ENCODE measurements at places on chromosomes 1 and 21.

DNA sequence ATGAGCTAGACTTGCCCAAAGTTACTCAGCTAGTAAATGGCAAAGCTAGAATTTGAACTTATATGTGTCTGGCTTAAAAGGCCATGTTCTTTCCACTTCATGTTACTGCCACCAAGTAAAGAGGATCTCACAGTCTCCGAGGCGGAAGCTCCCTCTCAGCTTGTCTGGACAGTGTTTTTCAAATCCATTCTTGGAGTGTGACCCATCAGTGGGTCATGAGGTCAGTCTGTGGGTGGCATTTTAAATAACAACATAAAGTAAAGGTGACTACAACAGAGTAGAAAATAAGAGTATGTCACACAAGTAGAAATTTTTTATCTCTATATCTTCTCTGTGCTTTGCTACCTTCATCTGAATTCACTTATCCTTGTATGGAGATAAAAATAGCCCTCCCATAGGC lies 3.2 kb upstream of the HMGB4 start:
- DNase-seq, result no peak

DNA sequence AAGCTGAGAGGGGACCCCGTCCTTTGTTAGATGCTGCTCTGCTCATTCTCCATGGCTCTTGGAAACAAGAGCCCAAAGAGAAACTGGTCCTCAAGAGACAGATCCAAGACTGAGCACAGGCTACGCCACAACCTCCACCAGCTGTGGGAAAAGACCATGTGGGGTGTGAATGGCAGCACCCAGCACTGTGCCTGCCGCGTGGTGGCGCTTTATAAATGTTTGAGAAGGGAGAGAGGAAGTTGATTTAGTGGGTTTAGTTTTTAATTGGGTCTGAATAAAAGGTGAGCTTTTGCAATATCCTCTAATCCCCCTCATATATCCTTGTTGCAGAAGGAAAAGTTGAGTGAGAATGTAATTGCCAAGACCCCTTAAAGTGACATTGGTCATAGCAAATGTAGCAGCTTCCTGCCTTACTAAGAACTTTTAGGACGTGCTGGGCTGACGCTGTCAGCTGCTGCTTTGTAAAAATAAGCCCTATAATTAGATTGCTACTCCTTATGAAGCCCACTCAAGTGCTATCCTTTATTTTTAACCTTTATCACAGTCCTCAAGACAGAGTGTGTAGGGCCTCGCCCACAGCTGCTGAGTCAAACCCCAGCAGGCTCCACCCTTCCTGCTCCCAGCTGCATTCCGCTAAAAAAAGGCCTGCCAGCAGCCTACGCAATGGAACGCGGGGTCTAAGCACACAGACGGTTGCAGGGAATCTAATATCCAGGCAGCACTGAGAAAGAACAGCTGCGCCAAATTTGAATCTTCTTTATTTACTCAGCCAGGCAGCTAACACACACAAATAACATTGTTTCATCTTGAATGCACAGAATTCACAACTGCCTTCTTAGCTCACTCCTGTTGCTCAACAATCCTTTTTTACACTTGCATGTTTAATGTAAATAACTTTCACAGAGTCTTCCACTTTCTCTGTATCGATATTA lies 47.4 kb upstream of the PRDX6 start:
- DNase-seq, result no peak

DNA sequence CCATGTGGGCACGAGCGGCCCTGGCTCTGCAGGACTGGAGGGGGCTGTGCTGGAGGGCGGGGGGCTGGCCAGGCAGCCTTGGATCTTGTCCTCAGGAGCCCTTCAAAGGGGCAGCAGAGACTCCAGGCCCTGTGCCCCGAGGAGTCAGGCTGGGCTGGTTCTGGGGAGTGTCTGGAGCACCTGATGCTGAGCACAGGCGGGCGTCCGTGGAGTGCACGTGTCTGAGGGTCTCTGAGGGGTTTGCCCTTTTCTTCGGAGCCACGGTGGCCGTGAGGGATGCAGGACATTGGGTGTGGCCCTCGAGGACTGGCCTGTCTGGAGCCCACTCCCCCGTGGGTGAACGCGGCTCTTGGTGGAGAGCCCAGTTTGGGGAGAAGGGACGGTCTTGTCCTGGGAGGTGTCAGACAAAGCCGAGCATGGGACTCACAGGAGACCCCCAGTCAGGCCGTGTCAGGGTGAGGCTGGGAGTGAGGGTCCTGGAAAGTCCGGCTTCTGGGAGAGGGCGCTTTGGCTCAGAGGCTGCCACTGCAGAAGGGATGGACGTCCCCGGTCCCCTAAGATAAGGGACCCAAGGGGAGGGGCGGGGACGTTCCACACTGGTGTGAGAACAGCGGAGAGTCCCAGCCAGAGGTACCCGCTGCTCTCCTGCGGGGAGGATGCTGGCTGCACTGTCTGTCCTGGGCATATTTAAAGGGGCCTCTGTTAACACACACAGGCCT lies 60.8 kb downstream of the COL18A1 start:
- no peak for DNase-seq

DNA sequence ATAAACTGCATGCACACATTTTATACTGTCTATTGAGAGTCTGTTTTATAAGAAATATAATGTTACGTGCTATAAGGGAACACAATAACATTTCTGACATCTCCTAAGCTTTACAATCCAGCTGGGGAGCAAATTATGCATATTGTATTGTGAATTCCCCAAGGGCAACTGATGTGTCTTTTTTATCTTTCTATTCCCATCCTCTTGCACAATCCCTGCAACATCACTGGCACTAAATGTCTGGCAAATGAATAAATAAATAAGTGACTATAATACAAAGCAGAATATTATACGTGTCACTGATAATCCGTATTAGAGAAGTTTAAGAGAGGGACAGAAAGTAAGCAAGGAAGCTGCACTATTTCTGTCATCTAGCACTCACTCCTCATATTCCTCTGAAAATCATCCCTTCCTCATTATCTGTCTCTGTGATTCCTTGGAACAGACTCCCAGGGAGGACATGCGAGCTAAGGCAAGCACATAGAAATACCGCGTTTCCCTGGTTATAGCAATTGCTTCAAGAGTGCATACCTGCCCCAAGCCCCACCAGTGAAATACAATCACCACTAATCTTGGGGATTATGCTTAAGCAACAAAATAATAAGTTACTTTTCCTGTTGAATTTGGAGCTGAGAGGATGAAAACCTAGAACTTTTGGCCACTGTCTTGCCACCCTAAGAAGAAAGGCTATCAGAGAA lies 205.4 kb downstream of the SMYD3 start:
- DNase-seq, result peak; percentile 68

GRCh38 chr1:93702111-93702827 lies 20.6 kb upstream of the BCAR3 start:
- DNase-seq, result no peak

- DNase-seq, result no peak
Observed at GRCh38 chr1:209072481-209072880, 511.0 kb upstream of the CAMK1G start.

GRCh38 chr1:16070640-16071355 lies 2.7 kb downstream of the FAM131C start:
- DNase-seq, result no peak

GRCh38 chr1:1438531-1439381 lies 3.3 kb downstream of the VWA1 start:
- no peak for DNase-seq

DNA sequence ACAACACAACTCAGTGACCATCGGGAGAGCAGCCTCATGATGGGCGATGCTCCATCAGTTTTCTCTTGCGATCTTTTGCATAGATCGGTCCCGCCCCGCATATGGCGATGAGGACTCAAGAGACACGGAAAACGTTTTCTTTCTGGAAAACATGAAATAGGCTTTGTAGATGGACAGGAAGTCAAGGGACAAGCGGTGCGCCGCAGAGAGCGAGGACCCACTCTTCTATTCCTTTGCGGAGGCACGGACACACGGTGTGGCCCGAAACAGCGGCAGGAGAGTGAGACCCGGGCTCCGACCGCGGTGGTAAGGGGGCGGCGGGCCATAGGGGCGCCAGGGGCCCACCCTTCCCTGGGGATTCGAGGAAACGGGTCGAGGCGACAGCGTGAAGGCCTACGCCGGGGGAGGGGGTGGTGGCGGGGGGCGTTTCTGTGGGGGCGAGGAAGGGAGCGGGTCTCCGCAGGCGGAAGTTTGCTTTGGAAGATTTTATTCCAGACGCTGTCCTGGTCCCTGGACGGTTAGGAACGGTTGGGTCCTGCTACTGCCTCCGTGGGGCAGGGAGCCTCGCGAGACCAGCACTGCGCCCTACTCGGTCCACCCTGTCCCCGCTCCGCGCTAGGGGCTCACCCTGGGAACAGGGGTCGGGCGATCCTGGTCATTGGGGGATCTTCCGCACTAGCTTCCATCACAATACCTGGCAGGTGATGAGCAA lies 796 bp upstream of the TDRKH start:
- DNase-seq, result no peak

DNA sequence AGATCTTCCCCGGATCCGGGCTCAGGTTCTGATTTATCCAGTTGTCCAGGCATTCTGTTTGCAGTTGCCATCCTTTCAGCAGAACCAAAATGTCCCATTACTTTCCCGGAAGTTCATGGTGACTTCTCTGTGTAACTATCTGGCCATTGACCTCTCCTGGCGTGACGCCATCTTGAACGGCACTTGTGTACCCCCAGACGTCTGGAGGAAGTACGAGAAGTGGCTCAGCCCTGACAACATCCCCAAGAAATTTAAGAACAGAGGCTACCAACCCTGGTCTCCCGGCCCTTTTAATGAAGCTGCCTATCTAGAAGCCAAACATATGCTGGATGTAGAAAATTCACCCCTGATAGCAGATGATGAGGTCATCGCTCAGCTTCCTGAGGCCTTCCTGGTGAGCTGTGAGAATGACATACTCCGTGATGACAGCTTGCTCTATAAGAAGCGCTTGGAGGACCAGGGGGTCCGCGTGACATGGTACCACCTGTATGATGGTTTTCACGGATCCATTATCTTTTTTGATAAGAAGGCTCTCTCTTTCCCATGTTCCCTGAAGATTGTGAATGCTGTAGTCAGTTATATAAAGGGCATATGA lies 22.4 kb downstream of the AADACL4 start:
- no peak for DNase-seq

- DNase-seq, result no peak
Observed at GRCh38 chr1:43446881-43447835, 6.6 kb downstream of the HYI start.

DNA sequence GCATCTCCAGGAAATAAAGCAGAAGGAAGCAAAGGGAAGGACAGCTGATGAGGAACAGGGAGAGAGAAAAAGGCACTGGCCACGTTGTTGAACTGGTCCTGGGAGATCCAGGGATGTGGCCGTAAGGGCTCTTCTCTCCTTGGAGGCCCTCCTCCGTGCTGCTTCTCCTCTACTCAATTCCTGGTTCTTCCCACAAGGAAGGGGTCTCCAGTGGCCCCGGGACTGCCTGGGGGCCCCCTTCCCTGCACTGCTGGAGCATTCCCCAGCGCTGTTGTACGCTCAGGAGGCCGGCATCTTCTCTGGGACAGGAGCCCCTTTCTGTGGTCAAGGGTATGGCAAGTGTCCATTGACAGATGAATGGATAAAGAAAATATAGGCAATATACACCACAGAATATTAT lies 88.5 kb upstream of the TLR5 start:
- DNase-seq, result no peak

GRCh38 chr1:204575221-204576190 lies 59.3 kb downstream of the MDM4 start:
- no peak for DNase-seq

DNA sequence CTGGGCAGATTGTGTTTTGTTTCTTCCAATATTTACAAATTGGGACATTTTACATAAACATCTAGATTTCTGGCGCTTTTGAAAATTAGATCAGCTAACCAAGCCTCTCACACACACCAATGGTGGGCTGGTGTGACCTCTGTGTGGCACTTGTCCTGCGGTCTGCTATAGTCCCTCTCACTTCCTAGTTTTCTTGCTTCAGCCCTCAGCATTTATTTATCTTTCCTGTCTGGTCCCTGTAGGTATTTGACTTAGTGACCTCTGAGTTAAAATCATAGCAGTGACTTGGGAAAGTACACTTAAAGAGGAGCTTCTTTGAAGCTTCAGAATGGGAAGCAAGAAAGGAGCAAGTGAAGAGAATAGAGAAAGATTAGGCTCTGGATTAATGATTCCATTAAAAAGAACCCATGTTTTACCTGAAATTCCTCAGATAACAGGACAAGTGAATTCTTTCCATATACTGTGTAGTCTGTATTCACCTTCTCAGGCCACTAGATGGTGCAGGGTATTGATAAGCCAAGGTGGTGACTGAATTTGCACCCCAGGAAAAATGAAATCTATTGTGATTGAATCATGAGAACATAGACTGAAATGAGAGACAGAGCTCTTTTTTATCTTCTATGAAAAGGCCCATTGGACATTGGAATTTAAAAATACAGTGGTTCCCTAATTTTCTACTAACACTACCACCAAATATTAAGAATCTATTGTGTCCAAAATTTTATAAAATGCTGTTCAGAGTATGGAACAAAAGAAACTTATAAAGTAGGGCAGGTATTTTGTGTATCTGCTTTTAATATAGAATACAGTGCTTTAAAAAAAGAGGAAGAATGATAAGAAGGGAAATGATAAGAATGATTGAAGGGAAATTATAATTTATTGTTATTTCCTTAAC lies 7.1 kb upstream of the DIPK1A start:
- DNase-seq, result no peak

GRCh38 chr1:63068626-63069025 lies 253.7 kb upstream of the FOXD3 start:
- no peak for DNase-seq

DNA sequence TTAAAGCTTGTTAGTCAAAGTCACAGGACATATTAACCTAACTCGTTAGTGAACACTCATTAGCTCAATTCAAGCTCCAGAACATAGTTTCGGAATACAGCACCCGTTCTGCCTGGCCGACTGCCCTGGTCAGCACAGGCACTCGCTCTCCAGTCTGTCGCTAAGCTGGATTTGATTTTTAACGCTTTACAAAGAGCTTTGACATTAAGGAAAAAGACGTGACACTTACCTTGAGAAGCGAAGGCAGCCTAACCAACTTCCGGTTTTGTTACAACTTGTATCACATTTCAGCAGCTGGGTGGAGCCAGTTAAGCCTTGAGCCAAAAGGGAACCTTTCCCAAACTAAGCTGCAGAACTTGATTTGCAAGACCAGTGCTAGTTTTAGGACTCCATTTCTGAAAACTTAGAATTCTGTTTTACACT lies at the start of gene FRRS1:
Gene FRRS1 (minus strand): TSS at position 258 of the 423 bp plus-strand sequence. CDS start 17,867 bp downstream, outside the sequence.
- DNase-seq, result peak; percentile 65
